AML-193 (cell line): ENCODE measurements at places on chromosomes 6 and 20.

GRCh38 chr20:4548552-4548951 is 173.2 kb upstream of the PRND start:
- DNase-seq = no peak

GRCh38 chr6:148085631-148086331 is 256.9 kb upstream of the SASH1 start:
- DNase-seq = no peak

DNA sequence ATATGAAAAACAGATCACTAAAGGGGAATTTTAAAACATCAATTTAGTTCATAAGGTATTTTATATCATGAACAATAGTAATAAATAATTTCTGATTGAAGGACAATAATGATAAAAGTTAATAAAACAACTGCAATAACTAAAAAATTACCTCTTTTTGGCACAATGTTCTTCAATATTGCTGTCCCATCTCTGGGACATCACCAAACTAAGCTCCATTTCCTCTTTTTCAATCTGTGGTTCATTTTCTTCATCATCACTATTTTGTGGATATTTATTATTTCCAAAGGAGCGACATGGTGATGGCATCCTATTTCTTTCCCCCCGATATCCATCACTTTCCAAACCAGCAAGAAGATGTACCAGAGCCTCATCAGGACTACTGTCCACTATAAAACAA is 103.2 kb downstream of the REV3L start:
- DNase-seq = no peak

- DNase-seq = no peak
Measured at GRCh38 chr20:23920408-23921325, 41.1 kb upstream of the CST5 start.

- DNase-seq = no peak
Measured at GRCh38 chr6:114398481-114398880, 55.7 kb upstream of the HS3ST5 start.

GRCh38 chr6:167543602-167544497 is 219.0 kb downstream of the TTLL2 start:
- no peak for DNase-seq

- no peak for DNase-seq
Measured at GRCh38 chr6:5107341-5107740, 22.2 kb downstream of the PPP1R3G start.

- no peak for DNase-seq
Measured at GRCh38 chr6:118758946-118759345, 107.6 kb upstream of the CEP85L start.

GRCh38 chr6:28449056-28449455 is 5.8 kb upstream of the ZSCAN23 start:
- no peak for DNase-seq

DNA sequence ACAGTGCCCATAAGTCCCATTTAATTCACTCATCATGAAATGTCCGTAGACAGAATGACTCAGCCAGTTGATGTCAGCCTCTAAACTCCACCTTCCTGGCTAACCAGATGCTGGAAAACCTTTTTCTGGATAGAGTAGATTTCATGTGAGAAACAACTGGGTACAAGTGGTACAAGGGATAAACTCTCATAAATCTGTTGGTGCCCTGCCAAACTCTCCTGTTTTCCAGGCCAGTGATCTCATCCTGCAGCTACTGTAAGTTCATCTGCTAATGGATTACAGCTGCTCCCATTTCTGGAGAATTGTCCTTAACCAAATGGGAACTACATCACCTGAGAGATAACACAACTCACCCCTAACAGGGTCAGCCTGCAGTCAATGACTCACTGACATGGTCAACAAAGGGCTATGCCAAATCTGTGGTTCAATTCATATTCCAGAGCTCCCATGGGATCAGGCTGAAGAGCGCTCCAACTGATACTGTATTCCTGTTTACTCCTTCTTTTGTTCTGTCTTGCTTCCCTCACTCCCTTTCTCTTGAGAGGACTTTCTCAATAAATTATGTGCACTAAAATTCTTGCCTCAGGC is 210.1 kb upstream of the HDDC2 start:
- no peak for DNase-seq

GRCh38 chr6:52416629-52417151 is 3.5 kb upstream of the EFHC1 start:
- DNase-seq = peak; percentile 68

GRCh38 chr6:32838114-32838958 is at the start of gene TAP2:
Gene TAP2 (minus strand): TSS chr6:32838739. CDS start chr6:32838233, 506 bp downstream.
- DNase-seq = peak; percentile 95

- DNase-seq = no peak
Measured at GRCh38 chr6:123716506-123716905, 79.8 kb upstream of the TRDN start.

DNA sequence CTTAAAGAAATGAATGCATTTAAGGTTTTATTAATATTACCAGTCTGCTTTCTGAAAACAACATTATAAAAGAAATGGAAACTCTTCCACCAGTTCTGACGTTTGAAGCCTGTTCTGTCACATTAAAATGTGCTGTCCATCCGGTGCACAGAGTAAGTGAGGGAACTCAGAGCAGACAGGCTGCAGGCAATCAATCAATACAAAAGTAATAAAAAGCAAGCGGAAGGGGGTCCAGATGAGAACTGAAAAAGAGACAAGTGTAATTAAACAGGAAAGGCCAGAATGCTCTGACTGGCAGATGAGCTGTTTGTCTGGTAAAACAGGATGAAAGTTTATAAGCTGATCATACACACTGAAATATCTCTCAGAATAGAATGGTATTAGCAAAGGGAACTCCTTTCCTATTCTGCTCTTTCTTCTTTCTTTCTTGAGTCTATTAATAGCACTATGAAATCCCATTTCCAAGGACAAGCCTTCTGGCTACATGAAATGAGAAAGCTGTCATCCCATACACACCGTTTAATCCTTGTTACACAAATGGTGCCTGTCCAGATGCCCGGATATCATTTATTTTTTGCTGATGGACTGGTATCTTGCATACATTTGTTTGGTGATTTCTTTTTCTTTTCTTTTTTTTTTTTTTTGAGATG is 94.3 kb downstream of the RAMACL start:
- DNase-seq = no peak

GRCh38 chr6:118736440-118736839 is 85.0 kb upstream of the CEP85L start:
- DNase-seq = no peak

- no peak for DNase-seq
Measured at GRCh38 chr6:65799389-65799788, 92.4 kb upstream of the EYS start.

DNA sequence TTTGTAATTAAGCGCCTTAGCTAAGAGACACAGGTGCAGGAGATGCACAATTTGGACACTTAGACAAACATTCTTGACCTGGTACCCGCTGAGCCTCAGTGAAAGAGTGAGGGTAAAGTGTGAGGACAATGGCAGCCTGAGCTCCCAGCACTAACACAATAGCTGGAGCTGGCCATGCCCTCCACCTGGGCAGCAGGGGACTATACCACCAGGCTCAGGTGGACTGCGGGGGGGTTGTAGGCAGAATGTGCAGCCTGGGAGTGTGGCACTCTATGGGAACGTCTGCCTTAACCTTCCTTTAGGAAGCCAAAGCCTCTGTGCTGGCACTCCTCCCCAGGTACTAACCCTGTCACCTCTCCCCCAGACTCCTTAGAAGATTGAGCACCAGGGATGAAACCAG is 23.6 kb downstream of the PRKN start:
- DNase-seq = no peak

GRCh38 chr6:121932076-121932991 is 467.1 kb upstream of the HSF2 start:
- no peak for DNase-seq

- no peak for DNase-seq
Measured at GRCh38 chr6:126913651-126914050, 204.8 kb upstream of the RSPO3 start.

GRCh38 chr6:10269814-10270472 is 144.9 kb downstream of the TFAP2A start:
- no peak for DNase-seq

GRCh38 chr6:37696220-37696840 is 1.4 kb downstream of the MDGA1 start:
- no peak for DNase-seq

- DNase-seq = peak; percentile 88
Measured at GRCh38 chr6:25173951-25174474, 105.2 kb upstream of the CARMIL1 start.

GRCh38 chr6:102298051-102298450 is 904.5 kb downstream of the GRIK2 start:
- DNase-seq = no peak

DNA sequence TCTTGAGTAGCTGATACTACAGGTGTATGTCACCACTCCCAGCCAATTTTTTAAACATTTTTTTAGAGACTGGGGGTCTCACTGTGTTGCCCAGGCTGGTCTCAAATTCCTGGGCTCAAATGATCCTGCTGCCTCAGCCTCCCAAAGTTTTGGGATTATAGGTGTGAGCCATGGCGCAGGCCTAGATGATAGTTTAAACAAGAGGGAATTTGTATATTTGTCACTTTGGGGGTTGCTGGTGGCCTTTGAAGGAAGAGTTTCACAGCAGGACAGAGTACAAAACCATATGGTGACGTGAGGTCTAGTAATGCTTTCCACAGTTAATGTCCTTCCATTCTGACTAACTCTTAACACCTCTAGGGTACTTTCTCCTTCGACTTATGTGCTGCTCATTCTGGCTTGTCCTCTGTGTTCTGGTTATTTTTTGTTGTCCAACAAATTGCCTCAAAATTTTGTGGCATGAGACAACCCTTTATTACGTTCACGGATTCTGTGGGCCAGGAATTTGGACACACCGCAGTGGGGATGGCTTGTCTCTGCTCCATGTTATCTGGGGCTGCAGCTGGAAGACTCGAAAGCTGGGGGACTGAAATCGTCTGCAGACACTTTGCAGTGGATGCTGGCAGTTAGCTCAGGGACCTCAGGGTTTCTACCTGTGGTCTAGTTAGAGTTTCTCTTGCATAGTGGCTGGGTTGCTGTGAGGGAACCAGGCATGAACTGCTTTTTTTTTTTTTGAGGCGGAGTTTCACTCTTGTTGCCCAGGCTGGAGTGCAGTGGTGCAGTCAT is 23.0 kb upstream of the IER3 start:
- DNase-seq = no peak

- no peak for DNase-seq
Measured at GRCh38 chr20:38258545-38259215, 1.9 kb downstream of the KIAA1755 start.

DNA sequence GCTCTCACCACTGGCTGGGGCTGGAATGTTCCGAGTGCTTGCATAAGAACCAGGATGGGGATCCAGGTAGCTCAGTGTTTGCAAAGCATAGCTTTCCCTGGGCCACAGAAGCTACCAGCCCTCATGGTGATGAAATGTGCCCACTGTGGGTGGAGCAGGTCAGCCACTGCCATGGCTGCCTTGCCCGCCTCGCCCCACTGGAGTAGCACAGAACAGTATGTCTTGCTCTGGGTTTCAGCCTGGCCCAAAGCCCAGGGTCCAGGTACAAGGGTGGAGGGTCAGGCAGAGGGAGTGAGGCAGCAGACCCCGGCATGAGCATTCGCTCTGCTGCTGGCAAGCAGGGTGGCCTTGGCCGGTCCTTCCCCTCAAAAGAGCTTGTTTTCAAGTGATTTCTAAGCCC is 34.7 kb downstream of the KCNK17 start:
- no peak for DNase-seq

GRCh38 chr6:125220712-125221111 is 67.1 kb downstream of the TPD52L1 start:
- no peak for DNase-seq

- no peak for DNase-seq
Measured at GRCh38 chr20:14824996-14825395, 487.6 kb upstream of the FLRT3 start.

DNA sequence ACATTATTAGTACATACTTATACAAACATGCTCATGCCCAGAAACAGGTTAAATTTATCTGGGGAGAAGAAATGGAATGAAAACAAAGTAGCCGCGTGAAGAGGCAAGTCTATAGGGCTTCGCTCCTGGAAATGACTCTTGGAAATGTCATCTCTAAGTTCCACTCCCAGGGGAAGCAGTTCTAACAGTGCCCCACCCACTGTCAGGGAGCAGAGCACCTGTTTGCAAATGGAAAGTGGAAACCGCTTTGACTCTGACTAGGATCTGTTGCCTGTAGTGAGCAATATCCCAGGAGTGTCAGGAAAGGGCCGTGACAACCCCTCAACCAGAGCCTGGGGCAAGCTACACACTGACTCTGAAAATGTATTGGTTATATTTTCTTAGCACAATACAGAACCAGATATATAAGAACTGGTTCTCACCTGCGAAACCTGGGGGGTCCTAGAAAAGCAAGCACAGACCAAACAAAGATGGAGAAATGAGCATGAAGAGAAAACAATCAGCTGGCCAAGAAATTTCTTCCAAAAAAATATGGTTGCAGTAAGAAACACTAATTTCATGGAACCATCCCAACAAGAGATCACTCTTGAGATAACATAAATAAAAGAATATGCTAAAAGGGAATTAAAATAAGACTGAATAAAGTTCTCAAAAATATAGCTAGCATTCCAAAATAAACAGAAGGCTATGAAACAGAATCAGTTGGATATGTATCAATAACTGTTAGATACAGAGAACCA is 47.5 kb upstream of the CRISP1 start:
- DNase-seq = no peak

- no peak for DNase-seq
Measured at GRCh38 chr6:73108949-73109348, 116.3 kb downstream of the KHDC1L start.

DNA sequence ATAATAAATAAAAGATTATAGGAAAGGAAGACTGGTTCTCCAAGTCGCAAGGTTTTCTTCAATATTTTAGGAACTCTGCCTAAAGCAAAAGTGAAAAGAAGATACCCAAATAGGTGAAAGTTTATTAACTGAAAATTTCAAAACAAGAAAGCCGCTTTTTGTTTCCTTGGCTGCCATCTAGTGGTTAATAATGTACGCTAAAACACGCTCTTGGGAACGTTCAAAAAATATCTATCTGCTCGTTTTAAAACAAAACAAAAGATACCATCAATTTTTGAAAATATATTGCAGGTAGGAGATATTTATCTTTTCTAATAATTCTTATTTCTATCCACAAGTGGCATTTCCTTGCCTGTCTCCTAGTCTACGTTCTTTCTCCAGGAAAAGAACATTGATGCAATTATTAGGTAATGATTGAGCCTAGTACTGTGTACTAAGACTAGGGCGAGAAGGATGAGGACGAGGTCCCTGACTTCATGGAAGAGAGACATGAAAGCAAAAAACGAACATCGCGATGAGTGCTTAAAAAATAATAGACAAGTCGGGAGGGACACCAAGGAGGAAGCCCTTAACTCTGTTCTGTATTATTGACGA is 97.2 kb downstream of the SPTLC3 start:
- peak; percentile 37 for DNase-seq

DNA sequence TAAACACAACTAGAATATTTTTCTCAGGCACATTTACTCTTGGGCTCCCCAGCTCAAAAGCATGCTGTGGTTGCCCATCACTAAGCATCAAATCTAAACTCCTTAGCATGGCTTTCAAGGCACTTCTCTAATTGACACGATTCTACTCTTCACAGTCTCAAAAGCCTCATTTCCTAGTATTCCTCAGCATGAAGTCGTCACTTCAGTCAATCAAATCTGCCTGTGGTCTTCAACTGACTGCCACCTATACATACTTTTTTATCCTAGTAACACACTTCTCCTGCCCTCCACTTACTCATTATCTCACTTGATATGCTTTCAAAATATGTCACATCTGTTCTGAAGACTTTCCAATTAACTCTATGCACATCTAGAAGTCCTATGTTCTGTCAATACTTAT is 110.3 kb downstream of the TBC1D32 start:
- DNase-seq = no peak
